ENCODE measurements at places on chromosomes 5 and 9.

- no peak for DNase-seq
Measured at GRCh38 chr5:60722416-60722815, 22.4 kb upstream of the DEPDC1B start.

DNA sequence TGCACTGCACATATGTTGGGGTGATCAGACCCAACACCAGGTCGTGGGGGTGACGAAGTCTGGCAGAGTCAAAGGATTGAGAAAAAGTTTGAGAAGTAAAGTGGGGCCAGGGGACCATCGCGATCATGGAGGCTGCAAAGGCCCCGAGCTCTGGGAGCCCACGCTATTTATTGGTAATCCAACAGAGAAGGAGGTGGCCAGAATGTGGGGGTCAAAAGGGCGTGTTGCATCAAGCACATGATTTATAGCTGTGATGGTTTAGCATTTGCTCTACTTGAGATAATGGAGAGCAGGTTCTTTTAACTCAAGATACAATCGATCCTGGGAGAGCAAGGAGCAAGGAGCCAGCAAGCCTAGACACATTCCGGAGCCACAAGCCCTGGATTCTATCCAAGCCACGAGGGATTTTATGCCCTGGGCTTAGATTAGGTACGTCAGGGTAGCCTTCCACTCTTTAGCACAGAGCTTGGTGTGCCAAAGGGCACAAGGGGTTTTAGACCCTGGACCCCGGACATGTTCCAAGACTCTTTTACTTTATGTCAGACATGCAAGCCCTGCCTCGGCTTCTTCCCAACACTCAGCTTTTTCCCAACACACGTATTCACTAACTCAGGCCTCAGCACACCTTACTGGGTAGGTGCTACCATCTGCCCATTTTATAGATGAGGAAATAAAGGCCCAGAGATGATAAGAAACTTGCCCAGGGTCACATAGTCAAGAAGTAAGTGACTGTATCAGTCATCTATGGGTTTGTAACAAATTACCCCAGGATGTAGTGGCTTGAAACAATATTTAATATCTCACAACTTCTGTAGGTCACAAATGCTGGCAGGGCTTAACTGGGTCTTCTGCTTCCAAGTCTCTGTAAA lies 39.5 kb downstream of the NSUN2 start:
- no peak for DNase-seq

DNA sequence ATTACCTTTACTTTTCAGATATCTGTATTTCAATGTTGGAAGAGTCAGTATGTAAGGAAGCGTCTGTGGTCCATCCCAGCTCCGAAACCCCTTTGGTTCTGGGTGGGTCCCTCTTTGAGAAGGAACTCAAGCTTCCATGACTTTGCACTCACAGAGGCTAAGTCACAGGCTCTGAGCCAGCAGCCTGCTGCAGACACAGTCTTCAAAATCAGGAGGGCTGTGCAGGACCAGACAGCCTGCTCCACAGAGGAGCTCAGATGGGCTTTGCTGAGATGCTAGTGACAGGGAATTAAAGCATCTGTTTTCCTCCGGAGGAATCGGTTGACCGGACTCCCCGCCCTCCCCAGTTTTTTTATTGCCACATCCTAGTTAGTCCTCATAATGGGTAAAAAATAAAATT lies 126.4 kb upstream of the ICE1 start:
- DNase-seq = no peak

- DNase-seq = no peak
Measured at GRCh38 chr9:71614409-71615010, 153.8 kb downstream of the CEMIP2 start.

- DNase-seq = no peak
Measured at GRCh38 chr9:133505901-133506652, 18.7 kb downstream of the MYMK start.

GRCh38 chr5:54589786-54590185 lies 72.2 kb downstream of the SNX18 start:
- no peak for DNase-seq

DNA sequence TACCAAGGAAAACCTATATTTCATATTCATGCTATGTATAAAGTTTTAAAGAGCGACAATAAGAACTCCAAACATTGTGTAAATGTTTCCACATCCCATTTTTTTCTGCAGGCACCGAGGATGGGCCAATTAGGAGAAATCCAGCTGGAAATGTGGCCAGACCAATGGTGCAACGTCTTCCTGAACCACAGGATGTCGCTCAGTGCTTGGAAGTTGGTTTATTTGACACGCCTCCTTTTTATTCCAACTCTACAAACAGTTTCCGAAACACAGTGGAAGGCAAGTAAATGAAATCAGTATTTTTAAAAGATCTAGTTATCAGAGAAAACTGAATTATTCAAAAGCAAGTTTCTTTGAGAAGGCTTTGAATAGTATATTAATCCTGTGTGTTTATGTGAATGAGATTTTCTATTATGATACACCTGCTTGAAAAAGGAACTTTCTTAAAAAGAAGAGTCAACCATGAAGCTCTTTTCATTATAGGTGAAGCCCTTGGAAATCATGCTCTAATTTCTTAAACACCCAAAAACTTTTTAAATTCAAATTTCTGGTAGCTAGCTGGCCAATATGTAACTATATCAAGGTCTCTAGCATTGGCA lies 9.1 kb downstream of the TYRP1 start:
- DNase-seq = no peak

- no peak for DNase-seq
Measured at GRCh38 chr9:3299872-3300271, 225.9 kb downstream of the RFX3 start.

DNA sequence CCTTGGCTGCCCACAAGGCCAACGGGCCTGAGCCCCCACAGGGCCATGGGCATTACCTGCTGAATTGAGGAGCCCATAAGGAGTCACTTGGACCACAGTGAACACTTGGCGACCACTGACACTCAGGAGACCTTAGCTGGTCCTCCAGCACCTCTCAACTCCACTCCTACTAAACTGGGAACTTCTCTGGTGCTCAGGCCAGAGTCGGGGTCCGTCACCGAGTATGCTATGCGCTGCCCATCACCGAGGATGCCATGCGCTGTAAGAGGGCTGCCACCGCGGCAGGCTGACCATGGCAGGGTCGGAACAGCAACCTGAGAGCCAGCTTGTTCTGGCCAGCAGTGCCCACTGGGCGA lies 600 bp upstream of the SQSTM1 start:
- DNase-seq = no peak

GRCh38 chr9:69757996-69758675 lies 1.7 kb downstream of the PTAR1 start:
- DNase-seq = no peak

DNA sequence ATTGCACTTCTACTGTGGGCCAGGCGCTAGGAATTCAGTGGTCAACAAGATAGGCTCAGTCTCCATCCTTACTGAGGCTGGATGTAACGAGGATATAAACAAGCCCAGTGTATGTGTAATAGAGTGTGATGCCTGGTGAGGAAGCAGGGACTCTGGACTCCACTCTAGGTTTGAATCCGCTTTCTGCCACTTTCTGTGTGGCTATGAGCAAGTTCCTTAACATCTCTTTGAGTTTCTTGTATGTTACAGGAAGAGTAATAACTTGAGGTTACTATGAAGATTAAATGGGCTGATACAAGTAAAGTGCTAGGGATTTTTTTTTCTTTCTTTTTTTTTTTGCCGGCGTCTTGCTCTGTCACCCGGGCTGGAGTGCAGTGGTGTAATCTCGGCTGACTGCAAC lies 12.4 kb downstream of the DOCK2 start:
- DNase-seq = no peak

GRCh38 chr5:102737805-102738469 lies 17.2 kb upstream of the PAM start:
- no peak for DNase-seq

DNA sequence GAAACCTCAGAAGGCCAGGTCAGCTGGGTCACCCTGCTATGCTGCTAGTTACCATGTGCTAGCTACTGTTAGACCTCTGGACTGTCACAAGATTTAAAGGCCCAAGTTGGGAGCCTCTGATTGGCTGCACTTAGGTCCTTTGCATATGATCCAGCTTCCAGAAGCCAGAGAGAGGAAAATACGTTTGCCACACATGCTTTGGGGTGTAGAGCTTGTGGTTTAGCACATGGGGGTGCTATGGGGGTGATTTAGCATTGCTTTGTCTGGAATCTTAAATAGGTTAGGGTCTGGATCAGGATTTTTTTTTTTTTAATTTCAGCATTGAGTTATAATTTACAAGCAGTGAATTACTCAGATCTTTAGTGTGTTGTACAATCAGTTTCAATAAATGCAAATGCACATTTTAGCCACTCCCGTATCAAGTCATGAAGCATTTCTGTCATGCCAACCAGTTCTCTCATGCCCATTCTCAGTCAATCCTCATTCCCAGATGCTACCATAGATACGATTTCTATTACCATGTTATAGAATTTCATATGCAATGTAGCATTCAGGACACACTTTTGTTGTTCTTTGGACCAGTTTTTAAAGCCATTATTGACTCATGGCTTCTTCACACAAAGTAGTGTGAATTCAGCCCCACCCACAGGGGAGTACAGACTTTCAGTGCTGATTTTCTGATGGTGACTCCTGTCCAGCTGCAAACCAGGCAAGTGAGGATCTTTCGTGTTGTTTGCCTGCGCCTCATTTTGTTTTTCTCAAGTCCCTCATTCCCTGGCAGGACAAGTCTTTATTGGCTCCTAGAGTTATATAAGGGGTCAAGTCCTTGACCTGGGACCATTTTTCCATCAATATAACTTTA lies 250.4 kb downstream of the LRRC70 start:
- no peak for DNase-seq

DNA sequence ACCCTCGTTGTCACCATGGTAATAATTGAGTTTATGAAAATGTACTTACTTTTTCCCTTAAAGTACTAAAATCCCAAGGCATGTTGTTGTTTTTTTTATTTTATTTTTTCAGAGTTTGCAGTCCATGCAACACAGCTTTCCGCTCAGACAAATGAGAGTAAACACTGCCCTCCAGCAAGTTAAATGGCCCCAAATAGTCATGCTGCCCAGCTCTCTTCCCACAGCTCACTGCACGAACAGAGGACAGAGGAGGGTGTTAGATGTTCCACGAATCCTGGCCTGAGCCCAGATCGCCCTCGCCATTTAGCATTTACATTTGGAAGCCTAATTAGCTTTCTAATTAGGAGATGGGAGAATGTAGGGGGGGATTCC lies 1.9 kb downstream of the NIM1K start:
- no peak for DNase-seq

DNA sequence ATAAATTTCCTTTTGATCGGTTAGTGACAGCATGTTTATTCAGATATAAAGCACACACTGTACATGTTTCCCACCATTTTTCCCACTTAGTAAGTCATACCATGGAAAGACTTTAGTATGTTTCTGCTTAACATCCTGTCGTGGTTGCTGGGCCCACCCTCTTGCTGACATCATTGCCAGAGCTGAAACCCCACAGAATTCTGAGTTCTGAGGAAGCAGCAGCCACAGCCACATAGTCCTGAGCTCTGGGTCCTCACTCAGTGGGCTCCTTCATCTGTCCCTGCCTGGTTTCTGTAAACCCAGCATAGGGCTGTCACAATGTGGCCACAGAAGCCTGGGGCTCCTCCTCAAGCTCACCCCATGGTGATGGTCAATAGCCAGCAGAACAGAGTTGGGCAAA lies 441.5 kb downstream of the ENC1 start:
- DNase-seq = no peak

DNA sequence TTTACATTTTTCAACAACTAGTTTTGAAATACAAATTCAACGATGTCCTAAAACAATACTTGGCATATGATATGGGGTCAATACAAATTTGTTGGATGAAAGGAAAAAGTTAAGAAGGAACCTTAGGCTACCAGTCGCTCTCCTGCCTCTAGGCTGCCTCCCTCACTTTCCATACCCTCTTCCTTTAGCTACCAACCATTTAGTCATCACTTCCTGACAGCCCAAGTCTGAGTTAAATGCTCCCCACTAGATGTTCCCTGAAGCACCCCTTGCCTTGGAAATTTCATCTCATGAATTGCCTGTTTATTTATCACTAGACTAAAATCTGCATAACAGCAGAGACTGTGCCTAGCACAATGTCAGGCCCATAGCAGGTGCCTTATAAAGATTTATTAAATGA lies 2.7 kb upstream of the LARS1 start:
- no peak for DNase-seq

Data from stimulated activated effector memory CD8-positive, alpha-beta T cell treated with anti-CD3 and anti-CD28 coated beads, Interleukin-12 subunit alpha, Interleukin-12 subunit beta, amount 100 ng/mL, for 72 hours (primary cell).